Renal cortical epithelial cell (primary cell): ENCODE measurements at places on chromosomes 5 and 9. TPM values are rescaled to one million over a fixed set of nuclear protein-coding genes. Genes with fewer than 3 reads are reported as not detected.

- DNase-seq: no peak
Observed at GRCh38 chr5:92633176-92633575, 947.8 kb downstream of the NR2F1-AS1 start.

- DNase-seq: no peak
Observed at GRCh38 chr9:36035006-36035405, 1.7 kb upstream of the RECK start.

DNA sequence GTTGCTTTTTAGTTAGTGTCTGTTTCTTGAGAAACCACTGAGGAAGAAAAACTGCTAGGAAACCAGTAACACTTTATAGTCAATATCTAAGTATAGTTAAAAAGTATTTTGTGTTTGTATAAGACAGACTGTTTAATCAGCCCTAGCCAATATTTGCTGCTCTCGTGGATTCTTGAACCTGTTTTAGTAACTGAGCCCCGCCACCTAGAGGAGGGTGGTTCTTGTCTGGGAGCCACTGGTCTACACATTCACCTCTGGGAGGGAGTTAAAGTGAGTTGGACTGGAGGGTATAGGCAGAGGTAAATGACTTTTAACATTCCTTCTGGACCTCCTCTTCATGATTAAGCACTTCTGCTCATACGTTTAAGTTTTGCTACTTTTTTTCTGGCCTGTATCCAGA lies 117.2 kb downstream of the SPATA31D1 start:
- no peak for DNase-seq

DNA sequence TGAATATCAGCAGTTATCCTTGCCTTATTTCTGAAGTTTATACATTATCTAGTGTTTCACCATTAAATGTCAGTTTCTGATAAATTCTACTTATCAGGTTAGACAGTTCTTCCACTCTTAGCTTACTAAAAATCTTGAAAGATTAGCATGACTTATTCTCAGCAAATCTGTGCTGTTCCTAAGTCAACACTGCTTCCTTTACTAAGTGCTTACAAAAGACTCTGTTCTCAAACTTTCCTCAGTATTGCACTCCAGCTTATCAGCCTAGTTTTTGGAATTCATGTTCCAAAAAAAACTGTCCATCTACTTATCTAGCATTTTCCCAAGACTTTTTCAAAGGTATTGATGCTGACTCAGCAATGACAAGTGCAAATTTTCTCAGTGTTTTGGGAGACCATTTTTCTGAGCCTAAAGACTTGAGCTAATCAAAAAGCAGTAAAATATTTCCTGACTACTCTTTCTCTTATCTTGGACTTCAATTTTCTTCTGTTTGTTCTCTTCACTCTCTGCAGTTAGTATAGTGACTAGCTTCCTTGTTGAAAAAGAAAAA lies 61.1 kb upstream of the FRRS1L start:
- DNase-seq: no peak

DNA sequence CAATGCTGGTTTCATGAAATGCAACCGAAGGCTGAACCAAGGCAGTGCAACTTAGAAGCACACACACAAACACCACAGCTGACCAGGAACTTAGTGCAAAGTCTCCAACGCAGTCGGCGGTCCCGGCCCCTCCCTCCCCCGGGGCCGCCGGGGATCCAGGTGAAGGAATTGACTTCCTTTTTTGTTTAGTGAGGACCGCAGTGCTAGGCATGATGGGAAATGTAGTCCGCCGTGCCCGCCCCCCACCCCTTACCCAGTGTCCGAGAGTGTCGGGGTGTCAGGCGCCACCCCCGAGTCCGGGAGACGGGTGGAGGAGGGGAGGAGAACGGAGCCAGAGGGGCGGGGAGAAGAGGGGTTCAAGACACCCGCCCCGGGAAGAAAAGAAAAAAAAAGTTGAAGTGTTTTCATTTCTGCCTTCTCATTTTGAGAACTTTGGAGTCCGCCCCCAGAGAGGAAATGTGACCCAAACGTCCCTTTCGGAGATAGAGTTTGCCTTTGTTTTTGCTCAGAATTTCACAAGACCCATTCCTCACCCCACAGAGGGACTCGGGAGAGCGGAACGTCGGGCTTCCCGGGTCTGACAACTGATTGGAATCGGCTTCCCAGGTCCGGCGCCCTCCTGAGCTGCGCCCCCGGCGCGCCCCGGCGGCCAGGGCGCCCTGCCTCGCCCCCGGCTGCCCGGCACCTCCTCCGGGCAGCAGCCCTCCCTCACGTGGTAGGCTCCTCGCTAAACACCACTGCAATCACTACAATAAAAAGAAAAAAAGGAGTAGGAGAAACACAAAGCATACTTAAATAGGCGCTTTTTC lies 2.0 kb downstream of the IER5L start:
- DNase-seq: peak; percentile 79

- peak; percentile 36 for DNase-seq
Observed at GRCh38 chr9:29866556-29866955, 2293.3 kb upstream of the C9orf72 start.

- no peak for DNase-seq
Observed at GRCh38 chr9:127535834-127536233, 76.2 kb upstream of the STXBP1 start.

DNA sequence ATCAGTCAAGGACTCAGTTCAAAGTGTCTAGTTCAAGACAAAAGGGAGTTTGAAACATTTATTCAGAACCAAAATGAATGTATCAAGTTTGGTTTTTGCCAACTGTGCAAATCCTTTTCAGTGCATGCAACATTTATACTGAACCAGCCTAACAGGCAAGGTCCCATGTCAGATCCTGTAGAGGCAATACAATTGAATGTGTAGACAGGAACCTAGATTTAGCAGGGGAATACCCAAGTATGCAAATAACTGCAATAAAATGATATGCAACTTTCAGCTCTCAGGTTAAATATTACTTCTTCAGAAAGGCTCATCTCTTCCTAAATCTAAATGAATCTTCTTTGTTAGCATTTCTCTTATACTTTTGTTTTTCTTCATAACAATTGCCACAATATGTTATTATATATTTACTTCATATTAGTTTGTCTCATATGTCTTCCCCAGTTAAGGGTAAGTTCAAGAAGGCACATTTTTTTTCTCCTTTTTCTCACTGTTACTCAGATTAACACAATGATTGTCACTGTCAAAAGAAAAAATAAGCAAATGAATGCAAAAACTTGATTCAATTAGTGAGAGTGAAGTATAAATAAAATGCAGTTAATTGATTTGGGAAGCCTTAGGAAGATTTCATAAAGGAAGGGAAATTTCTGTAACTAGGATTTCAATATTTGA lies 163.9 kb upstream of the RASA1 start:
- DNase-seq: no peak

- no peak for DNase-seq
Observed at GRCh38 chr5:175489693-175490443, 11.5 kb downstream of the SFXN1 start.

GRCh38 chr9:130886981-130887380 lies 9.6 kb downstream of the QRFP start:
- no peak for DNase-seq

DNA sequence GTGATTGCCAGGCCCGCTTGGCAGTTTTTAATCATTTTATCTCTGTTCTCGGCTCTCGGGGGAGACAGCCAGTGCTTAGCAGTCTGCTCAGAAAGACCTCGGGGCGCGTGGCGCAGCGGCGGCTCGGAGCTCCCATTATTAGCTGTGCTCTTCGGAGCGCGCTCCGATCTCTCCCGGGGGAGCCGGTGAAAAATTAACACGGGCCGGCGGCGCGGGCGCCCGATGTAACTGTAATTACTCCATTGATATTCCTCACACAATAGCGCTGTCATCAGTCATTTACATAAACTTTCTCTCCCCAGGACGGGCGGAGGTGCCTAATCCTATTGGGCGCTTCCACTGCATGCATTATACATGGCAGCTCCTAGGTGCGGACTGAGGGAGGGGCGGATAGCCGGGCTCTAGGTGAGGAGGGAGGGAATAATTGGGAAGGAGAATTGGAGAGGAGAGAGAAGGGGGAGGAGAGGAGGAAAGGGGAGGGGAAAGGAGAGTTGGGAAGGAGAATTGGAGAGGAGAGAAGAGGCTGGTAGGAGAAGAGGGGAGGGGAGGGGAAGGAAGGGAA lies 24.9 kb downstream of the LMX1B start:
- no peak for DNase-seq

- no peak for DNase-seq
Observed at GRCh38 chr5:395921-396530, 47.0 kb upstream of the EXOC3 start.

Gene PHF24
- total RNA-seq: under 0.01 TPM in 1 of 2 replicates, not detected in the other

Gene ZNF367
- 1.3 and 8.7 TPM in 2 replicates for total RNA-seq
